C1 segment of cervical spinal cord (tissue), 14 donors: ENCODE measurements at places on chromosomes 2 and 18.

DNA sequence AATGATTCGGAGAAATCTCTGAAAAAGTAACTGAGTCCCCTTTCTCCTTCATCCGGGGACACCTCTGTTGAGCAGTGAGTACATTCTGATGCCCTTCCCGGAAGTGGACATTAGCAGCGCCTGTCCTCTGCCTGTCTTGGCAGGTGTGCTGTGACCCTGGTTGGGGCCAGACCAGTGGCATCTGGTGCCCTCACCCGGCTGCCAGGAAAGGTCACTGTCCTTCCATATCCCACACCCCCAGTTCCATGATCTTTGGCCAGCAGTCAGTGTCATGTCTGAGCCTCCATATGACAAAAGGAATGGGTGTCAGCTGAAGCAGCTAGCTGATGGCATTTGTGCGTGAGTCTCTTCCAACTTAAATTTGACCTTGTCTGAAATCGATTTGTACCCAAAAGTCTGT is 128.1 kb downstream of the NCK2 start:
- no peak for DNase-seq

DNA sequence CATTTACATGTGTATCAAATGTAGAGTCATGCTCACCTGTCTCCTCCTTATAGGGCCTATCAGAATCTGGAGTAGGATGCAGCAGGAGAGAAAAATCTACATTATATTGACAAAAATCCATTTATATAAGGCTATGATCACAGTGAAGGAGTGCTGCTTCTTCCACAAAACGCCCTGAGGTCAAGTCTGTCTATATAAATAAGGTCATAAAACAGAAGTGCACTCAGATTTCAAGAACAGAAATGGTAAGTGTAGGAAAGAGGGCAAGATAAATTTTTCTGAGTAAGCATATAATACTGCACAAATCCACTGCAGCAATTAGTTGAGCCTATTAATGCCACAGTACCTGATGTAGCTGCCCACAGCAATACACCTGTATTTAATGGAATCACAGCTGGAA is 51.8 kb downstream of the COL5A2 start:
- no peak for DNase-seq

DNA sequence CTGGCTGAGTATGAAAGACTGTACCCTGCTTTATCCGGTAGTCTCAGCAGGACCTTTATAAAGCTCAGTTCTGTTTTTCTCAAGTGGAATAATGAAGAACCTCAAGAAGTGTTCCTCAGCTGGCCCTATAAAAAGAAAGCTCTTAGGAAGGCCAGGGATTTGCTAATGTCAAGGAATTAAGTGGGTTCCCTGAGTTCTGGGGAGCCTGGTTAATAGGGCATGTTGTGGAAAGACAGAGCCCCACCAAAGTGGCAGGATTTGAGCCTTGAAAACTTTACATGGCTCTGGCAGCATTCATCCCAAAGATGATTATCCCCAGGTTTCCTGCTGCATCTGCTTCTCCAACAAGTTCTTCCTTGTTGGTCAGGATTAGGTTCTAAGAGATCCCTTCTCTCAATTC is 6.9 kb upstream of the DYSF start:
- DNase-seq = no peak

GRCh38 chr2:28359222-28360057 is 33.2 kb upstream of the FOSL2 start:
- peak; percentile 30 for DNase-seq

- DNase-seq = no peak
Measured at GRCh38 chr2:43001787-43002468, 209.5 kb upstream of the HAAO start.

GRCh38 chr2:34656632-34657031 is 1057.5 kb upstream of the FAM98A start:
- DNase-seq = no peak

GRCh38 chr2:102368461-102369109 is 13.0 kb downstream of the IL18R1 start:
- DNase-seq = no peak

DNA sequence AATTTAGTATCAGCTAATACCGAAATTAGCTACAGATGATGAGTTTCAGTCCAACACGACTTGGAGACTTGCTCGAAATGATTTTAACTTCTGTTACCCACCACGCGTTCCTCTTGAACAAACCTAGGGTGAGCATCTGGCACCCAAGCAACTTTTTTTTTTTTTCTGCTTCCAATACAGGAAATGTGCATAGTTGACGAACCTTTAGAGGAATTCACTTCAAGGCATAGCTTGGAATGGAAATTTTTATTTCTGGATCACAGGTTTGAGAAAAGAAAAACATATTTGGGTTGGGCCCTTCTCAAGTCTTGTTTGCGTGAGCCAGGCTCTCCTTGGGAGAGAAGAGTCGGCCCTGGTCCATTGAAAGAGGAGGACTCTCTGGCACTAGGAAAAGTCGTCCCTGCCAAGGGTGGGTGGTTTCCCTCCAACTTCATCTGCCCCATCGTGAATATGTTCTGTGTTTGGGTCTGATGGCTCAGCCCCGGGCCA is 37.4 kb upstream of the RPL31 start:
- no peak for DNase-seq

GRCh38 chr2:16135196-16135912 is 195.0 kb downstream of the MYCN start:
- no peak for DNase-seq

- DNase-seq = no peak
Measured at GRCh38 chr18:50218432-50219197, 23.7 kb upstream of the MYO5B start.

DNA sequence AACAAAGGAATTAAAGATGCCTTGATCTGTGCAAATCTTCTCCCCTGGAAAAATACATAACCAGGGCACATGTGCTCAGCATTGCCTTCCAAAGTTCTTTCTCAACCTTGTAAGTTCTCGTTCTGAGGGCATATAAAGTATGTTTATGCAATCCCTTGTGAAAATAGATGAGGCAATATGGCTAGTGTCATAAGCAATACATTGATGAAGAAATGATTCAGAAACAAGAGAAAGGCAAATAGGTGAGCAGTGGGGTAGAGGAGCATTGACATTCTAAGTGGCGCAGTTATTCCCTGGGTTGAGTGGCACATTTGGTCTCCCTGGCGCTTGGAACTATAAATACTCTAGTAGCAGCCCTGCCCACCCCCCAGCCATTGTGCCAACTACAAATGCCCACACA is 57.4 kb upstream of the PGAP1 start:
- no peak for DNase-seq

GRCh38 chr2:105134081-105134480 is 96.2 kb downstream of the MRPS9 start:
- no peak for DNase-seq

GRCh38 chr2:218406949-218407618 is 7.4 kb downstream of the CTDSP1 start:
- DNase-seq = no peak

DNA sequence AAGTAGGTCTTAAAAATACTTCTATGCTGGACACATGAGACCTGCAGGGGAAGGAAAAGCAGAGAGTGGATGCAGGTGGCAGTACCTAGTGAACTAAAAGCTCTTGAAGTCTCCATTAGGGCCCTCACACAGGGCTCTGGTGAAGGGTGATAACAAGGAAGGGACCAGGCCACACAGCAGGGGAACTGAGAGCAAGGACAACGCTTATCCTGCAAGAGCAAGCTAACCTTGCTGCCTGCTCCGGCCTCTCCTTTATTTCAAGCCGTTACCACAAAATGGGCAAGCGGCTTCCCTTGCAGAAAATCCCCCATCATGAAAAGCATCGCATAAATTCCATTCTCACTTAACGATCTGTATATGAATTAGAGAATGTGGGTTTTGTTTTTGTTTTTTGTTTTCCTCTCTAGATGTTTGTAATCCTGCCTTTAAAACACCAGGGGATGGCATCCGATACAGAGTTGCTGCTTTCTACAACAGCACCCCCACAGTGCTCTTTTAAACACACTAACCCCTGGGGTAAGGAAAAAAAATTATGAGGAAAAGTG is 64.5 kb downstream of the CACNB4 start:
- DNase-seq = no peak

- no peak for DNase-seq
Measured at GRCh38 chr18:45547910-45548309, 67.4 kb upstream of the SLC14A2 start.

DNA sequence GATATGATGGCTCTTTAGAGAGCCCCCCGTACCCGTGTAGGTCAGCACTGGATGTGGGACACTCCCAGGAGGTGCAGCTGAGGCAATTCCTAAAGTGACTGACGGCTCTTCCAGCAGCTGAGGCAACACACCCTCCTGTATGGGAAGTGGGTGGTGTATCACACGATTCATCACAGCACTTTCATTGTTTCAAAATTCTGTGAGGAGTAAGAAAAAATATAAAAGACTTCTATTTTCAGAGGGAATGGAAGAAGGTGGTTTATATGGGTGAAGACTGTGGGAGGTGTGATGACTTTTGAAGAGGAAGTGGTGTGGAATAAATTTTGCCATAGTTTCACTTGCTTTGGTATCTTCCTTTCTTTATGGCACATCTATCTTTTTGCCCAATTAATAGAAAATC is 22.3 kb downstream of the QPCT start:
- no peak for DNase-seq

DNA sequence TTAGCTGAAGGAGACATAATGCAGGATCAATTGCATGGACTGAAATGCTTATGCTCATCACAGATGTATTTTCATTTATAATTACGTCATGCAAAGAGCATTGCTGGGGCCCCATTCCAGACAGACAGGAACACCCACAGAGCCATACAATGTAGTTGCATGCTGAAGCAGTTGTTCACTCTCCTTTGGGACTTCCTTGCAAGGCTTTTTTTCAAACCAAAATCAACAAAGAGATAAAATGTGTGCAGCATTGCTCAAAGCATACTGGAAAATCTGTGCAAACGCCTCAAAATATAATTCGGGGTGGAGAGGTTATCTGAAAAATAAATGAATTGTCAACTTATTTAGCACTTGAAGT is 463.2 kb downstream of the CDH2 start:
- DNase-seq = no peak

- no peak for DNase-seq
Measured at GRCh38 chr2:83459456-83459855, 999.6 kb downstream of the SUCLG1 start.

- no peak for DNase-seq
Measured at GRCh38 chr2:234403074-234403473, 93.8 kb downstream of the ARL4C start.

GRCh38 chr18:48003426-48004349 is 73.2 kb upstream of the SMAD2 start:
- no peak for DNase-seq

DNA sequence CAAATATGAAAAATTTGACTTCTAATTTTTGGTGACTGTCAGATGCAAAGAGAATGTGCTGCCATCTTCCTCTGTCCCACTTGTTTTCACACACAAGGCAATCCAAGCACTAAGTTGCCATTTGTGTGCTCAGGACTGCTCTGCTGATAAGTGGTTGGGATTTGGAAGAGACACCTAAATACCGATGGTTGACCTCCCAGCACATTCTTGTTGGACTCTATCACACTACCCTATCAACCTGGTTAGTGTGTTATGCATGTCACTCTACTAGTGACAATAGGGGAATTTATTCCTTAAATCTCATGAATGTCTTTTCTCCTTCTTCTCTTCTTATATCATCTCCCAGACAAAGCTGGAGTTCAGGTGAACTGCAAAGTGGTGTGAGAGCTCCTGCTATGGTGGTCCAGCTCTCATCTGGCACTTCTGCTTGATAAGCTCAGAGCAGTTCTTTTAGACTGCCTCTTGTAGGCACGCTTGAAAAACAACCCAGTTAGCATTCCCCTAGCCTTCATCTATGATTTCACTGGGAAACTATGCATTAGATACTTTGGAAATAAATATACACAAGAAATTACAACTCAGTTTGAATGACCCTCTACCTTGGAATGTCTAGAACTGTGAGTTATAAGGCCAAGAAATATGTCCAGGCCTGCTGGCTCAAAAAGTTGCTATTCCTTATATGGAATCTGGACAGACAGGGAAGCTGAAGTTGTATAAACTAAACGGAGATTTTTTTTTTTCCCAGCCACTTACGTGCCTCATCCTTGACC is 404.8 kb downstream of the MEIS1 start:
- DNase-seq = no peak

DNA sequence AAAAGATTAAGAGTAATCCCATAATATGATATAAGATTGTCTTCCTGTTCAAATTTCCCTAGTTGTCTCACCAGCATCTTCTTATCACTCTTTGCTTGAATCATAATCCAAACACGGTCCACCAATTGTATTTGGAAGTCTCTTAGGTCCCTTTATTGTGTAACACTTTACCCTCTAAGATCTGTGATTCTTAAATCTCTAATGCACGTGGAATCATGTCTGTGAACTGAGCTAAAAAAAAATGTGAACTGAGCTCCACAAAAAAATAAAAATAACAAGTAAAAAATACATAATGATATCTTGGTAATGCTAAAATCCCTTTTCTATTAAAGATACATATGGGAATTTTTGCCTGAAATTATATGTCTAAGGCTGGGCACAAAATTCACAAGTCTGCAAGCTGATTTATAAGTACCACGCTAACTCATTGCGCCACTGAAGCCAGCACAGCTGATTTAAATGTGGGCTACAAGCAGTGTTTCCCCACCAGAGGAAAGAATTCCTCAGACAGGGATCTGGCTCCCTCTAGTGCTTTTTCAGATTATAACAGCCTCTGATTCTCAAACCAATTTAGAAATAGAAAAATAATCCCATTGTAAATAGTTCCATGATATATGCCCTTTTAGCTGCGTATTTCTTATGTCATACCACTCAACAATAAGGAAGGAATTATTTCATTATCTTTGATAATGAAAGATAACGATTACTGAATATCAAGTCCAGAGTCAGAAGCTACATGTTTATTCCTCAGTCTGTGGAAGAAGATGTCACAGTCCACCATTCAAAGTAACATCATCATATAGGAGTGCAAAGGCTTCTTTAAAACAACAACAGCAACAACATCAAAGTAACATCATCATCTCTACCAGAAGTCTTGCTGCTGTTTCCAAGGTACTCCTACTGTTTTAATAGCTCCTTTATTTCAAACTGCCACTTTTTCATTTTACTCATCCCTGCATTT is 22.9 kb downstream of the RBM43 start:
- DNase-seq = no peak

GRCh38 chr18:55422456-55423180 is 165.4 kb downstream of the TCF4 start:
- no peak for DNase-seq

DNA sequence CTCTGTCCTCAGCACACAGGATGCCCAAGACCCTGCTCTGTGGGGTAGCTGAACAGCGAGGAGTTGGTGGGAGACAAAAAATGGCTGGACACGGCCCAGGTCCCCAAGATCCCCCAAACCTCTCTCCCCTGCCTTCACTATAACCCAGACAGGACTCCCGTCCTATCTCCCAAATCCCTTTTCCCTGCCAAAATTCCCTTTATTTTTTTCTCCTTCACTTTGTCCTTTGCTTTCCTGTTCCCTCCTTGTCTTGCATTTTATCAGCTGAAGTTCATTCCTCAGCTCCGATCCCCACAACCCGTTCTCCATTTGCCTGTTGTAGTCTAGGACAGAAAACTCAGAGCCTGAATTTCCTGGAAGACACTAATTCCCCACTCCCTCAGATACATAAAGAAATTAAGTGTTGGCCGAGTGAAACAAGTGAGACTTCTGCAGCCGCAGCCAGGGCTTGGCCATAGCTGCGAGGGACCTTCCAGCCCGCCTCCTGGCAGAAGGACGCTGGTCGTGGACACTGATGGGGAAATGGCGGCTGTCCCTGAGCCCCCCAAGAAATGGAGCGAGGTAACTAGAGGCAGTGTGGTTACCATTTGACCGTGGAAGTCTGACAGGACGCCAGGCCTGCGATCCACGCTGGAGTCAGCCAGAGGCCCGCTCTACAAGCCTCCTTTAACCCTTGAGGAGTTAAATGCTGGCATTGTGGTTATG is 173.6 kb downstream of the BCL2 start:
- DNase-seq = no peak

- DNase-seq = no peak
Measured at GRCh38 chr2:97878865-97879264, 116.9 kb downstream of the TMEM131 start.

GRCh38 chr2:220552790-220553535 is 925.5 kb downstream of the SLC4A3 start:
- DNase-seq = no peak
